ENCODE measurements at places on chromosomes 2 and 18.

- DNase-seq = no peak
Measured at GRCh38 chr18:79422022-79422782, 26.5 kb downstream of the NFATC1 start.

GRCh38 chr2:120867290-120868241 is 131.9 kb downstream of the GLI2 start:
- DNase-seq = no peak

DNA sequence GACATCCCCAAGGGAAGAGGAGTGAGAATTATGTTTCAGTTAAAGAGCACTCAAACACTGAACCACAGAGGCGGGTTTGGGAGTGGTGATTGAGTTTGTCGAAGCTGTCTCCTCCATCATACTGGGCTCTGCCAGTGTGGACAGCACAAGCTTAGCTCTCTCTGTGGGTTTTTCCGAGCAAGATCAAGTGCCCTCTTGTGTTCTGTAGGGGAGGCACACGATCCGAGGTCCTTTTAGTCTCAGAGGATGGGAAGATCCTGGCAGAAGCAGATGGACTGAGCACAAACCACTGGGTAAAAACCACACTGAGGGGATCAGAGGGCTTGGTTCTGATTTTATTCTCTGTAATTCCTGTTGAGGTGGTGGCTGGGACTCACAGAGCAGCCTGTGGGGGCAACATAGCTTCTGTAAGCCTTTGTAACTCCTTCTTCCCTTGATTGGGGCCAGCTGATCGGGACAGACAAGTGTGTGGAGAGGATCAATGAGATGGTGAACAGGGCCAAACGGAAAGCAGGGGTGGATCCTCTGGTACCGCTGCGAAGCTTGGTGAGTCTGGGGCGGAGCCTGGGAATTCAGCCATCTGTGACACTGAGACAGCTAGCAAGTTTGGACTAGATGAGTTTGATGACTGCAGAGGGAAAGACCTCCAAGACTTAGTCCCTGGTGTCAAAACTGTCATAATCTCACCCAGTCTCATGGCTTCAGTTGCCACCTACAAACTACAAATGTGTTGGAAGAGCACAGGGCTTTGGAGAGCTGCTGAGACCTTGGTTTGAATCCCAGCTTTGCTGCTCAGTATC is 2.0 kb downstream of the NAGK start:
- no peak for DNase-seq

DNA sequence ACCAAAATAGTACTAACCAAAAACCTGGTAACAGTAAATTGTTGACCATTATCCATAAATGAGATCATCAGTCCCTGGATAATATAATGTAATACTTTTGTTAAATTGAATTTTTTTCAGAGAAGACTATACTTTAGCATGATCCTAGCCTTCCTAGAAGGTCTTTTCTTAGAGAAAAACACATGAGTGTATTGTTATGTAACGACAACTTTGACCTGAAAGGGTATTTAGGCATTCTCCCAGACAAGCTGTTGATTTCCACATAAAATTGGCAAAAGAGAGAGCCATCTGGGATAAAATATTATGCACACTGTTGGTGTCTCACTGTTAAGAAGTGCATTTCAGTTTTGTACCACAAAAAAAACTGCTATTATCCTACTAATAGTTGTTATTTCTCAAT is 120.0 kb upstream of the MAPRE2 start:
- no peak for DNase-seq

DNA sequence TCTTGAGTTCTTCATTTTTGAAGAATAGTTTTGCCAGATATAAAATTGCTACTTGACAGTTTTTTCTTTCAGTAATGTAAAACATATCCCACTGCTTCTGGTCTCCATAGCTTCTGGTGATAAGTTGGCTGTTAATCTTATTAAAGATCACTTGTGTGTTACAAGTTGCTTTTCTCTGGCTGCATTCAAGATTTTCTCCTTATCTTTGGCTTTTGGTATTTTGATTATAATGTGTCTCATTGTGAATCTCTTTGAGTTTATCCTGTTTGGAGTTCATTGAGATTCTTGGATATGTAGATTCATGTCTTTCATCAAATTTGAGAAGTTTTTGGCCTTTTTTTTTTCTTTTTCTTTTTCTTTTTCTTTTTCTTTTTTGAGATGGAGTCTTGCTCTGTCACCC is 20.2 kb upstream of the ADNP2 start:
- no peak for DNase-seq

- DNase-seq = no peak
Measured at GRCh38 chr2:127146820-127147502, 40.0 kb upstream of the BIN1 start.

GRCh38 chr2:158973116-158973956 is 4.9 kb downstream of the TANC1 start:
- no peak for DNase-seq

- no peak for DNase-seq
Measured at GRCh38 chr2:11679016-11679415, 9.0 kb upstream of the NTSR2 start.

DNA sequence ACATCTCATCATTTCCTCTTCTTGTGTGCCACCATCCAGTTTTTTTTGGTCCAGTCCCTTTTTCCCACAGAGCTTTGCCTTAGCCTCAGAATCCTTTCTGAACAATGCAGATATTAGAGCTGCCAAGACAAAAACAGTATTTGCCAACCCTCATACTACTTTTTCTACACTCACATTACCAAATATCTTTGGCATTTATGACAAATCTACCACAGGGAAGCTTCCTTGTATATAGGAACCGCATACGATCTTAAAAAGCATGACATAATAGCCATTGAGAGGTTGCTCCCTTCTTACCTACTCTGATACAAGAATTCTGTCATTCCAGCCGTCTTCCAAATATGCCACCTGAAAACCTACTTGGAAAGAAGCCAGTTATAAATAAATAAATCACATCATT is 9.4 kb downstream of the ZNF24 start:
- DNase-seq = no peak
